ENCODE measurements at places on chromosomes 7 and 10. TPM values are rescaled to one million over a fixed set of nuclear protein-coding genes. Genes with fewer than 3 reads are reported as not detected.
A peak's percentile ranks its signal among the peaks of the same experiment; 100 is the strongest.

GRCh38 chr7:86953653-86954336 is 105.7 kb downstream of the ELAPOR2 start:
- H3K4me1 ChIP-seq, result no peaks in the 10 kb centered on the region
- no peaks in the 10 kb centered on the region for H3K36me3 ChIP-seq
- H3K27me3 ChIP-seq, result peaks cover 2% of the 10 kb centered on the region
- no peak overlapping the region for H3K27ac ChIP-seq
- no peak overlapping the region for H3K4me3 ChIP-seq

GRCh38 chr10:44316187-44316921 is 68.5 kb downstream of the CXCL12 start:
- no peak overlapping the region for H3K4me3 ChIP-seq
- no peak overlapping the region for H3K27ac ChIP-seq
- peaks cover 3% of the 10 kb centered on the region for H3K27me3 ChIP-seq
- DNase-seq, result no peak

The INSIG1 gene
- total RNA-seq, result 9.9 TPM

DNA sequence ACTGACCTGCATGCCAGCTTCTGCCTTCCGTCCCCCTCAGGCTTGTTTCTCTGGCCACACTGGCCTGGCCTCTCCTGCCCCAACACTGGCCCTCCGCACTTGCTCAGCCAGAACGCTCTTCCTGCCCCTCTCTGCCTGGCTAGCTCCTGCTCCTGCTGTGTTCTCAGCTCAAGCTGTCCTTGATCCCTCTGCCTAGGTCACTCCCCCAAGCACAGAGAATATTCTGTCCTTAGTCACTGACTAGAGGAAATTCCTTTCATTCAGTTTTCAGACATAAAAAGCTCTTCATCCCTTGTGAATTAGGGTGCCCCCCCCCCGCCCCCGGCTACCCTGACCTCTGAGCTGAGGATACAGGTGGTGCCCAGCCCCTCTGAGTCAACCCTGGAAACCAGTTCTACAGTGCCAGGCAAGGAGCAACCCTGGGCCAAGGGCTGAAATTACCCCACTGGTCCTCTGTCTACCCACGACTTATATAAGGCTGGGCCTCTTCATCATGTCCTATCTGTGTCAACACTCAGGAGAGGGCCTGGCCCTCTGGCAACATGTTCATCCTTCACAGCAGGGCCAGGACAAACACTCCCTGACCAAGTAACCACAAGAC is 6.6 kb upstream of the SGPL1 start:
- H3K4me1 ChIP-seq, result peaks cover 18% of the 10 kb centered on the region
- no peak overlapping the region for H3K4me3 ChIP-seq
- H3K27ac ChIP-seq, result no peak overlapping the region
- H3K27me3 ChIP-seq, result peaks cover 8% of the 10 kb centered on the region
- no peaks in the 10 kb centered on the region for H3K36me3 ChIP-seq

The PON1 gene
- total RNA-seq, result not detected

- H3K36me3 ChIP-seq, result no peaks in the 10 kb centered on the region
- no peak for DNase-seq
- no peak overlapping the region for H3K4me3 ChIP-seq
- H3K4me1 ChIP-seq, result no peaks in the 10 kb centered on the region
- no peaks in the 10 kb centered on the region for H3K27me3 ChIP-seq
Observed at GRCh38 chr7:114109304-114109703, 190.5 kb upstream of the PPP1R3A start.

DNA sequence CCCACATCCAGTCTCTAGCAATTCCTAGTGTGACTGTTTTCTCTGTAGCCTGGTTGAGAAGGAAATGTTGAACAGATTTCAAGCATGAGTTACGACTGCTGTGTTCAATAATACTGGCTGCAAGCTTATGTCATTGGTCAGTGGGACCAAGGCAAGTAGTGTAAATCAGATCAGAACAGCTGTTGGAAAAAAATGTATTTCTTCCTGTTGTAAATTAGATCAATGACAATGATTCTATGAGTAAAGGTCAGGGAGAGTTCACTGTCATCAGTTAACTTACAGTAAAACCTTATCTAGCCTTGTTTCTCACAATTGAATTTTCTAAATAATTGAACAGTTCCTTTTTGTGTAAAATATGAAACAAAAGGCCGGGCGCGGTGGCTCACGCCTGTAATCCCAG is 6.7 kb downstream of the OTUD1 start:
- no peak for DNase-seq
- H3K4me3 ChIP-seq, result no peak overlapping the region
- no peaks in the 10 kb centered on the region for H3K27me3 ChIP-seq
- H3K27ac ChIP-seq, result no peak overlapping the region
- no peaks in the 10 kb centered on the region for H3K36me3 ChIP-seq

DNA sequence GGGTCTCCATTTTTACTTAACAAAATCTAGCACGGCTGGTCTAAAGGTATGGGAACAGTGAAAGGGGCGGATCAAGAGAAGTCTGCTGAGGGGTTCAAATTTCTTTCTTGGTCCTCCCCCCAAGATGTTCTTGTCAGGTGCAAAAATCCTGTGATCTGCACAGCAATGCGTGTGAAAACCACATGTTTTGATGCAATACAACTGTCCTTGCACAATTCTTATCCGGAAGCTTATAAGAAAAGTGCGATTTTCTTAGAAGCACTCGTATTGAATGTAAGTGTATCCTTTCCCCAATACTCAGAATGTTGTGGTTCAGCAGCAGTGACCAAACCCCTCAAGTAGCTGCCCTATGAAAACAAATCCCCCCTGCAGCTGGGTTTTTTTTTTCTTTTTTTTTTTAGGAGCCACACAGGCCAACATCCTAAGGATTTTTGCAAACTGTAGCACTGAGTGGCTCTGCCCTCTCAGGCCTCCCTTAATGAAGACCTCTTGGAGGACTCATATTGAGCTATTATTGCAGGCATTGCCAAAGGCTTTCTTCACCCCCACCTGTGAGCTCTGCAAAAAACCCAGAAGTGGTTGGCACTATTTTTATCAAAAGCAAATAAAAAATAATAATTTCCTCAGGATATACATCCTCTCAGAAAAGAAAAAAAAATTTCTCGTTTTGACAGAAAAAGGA is 151.9 kb upstream of the ITGB1 start:
- peaks cover 29% of the 10 kb centered on the region for H3K4me1 ChIP-seq
- no peak overlapping the region for H3K4me3 ChIP-seq
- no peak overlapping the region for H3K27ac ChIP-seq
- no peak for DNase-seq

- no peaks in the 10 kb centered on the region for H3K27me3 ChIP-seq
- H3K36me3 ChIP-seq, result peaks cover 23% of the 10 kb centered on the region
- H3K4me3 ChIP-seq, result no peak overlapping the region
- DNase-seq, result peak; percentile 56
- H3K4me1 ChIP-seq, result peaks cover 14% of the 10 kb centered on the region
Observed at GRCh38 chr7:112892263-112892662, 102.1 kb upstream of the TMEM168 start.

The FZD8 gene
- total RNA-seq, result 0.45 TPM

DNA sequence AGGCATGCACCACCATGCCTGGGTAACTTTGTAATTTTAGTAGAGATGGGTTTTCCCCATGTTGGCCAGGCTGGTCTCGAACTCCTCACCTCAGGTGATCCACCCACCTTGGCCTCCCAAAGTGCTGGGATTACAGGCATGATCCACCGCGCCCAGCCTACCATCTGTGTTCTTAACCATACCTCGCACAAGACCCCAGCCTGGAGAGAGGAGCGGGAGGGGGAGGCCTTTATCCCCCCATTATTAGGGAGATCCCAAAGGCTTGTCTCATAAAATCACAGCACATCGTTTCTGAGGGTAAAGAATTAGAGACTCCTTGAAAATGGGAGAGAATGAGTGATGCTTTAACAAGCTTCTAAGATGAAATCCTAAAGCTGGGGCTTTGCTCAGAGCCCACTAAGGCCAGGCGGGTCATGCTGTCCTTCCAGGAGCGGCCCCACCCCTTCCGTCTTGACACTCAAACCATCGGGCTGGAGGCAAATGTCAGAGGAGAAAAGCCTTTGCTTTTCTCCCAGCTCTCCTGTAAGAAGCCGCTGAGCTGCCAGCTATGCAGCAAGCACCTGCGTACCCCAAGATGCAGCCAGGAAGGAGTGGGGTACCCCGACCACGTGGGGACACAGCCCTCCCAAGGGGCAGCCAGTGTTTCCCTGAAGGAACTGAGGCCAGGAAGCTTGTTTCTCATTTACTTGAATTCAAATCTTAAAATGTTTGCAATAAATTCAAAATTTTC is 339.7 kb downstream of the PTPRN2 start:
- peaks cover 8% of the 10 kb centered on the region for H3K36me3 ChIP-seq
- H3K27ac ChIP-seq, result no peak overlapping the region
- no peak overlapping the region for H3K4me3 ChIP-seq
- H3K27me3 ChIP-seq, result no peaks in the 10 kb centered on the region
- no peaks in the 10 kb centered on the region for H3K4me1 ChIP-seq

The ZNF365 gene
- total RNA-seq, result 14.7 TPM

The ATOH7 gene
- total RNA-seq, result 0.12 TPM

DNA sequence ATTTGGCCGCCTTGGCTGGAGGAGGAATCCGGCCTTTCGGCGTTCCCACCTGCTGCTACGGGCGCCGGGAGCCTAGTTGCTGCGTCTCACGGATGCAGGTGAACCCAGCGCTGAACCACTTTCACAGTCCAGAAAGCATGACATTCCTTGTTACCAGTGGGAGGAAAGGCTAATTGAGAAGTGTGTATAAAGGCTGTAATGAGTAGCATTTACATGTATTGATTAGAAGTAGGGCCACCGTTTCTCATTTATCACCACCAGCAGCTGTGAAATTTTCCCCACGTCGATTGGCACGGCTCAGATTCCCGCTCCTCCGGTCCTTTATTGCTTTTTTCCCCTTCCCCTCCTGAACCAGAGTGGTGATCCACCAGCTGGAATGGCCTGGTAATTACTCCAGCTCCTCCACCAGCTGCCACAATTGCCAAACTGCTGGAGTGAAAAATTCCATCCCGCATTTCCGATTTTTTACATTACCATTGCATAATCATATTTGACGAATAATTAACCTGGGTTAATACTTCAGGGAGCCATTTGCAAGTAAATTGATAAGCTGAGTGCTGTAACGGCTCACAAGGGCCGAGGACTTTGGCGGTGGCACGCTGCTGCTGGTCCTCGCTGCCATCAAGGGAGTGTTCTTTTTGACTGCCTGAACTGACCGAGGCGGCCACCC is 153.3 kb downstream of the POU6F2 start:
- no peaks in the 10 kb centered on the region for H3K4me1 ChIP-seq
- no peak for DNase-seq

- no peaks in the 10 kb centered on the region for H3K27me3 ChIP-seq
- DNase-seq, result no peak
- no peaks in the 10 kb centered on the region for H3K4me1 ChIP-seq
- H3K27ac ChIP-seq, result no peak overlapping the region
- H3K4me3 ChIP-seq, result no peak overlapping the region
Observed at GRCh38 chr7:3156508-3156907, 112.8 kb upstream of the CARD11 start.

GRCh38 chr10:122189185-122189584 is 81.9 kb upstream of the BTBD16 start:
- no peaks in the 10 kb centered on the region for H3K27me3 ChIP-seq
- no peaks in the 10 kb centered on the region for H3K36me3 ChIP-seq
- no peak overlapping the region for H3K27ac ChIP-seq
- peaks cover 13% of the 10 kb centered on the region for H3K4me1 ChIP-seq

GRCh38 chr7:151889406-151890354 is 12.8 kb upstream of the PRKAG2 start:
- no peak overlapping the region for H3K27ac ChIP-seq
- H3K27me3 ChIP-seq, result peaks cover 59% of the 10 kb centered on the region
- no peak overlapping the region for H3K4me3 ChIP-seq
- no peaks in the 10 kb centered on the region for H3K4me1 ChIP-seq
- no peak for DNase-seq
- H3K36me3 ChIP-seq, result no peaks in the 10 kb centered on the region

The FKBP6 gene
- total RNA-seq, result not detected

- no peak for DNase-seq
- H3K4me3 ChIP-seq, result 0 out of 2 replicates have a peak overlapping the region, but pooled peaks have one; percentile 96
- H3K27me3 ChIP-seq, result no peaks in the 10 kb centered on the region
- H3K27ac ChIP-seq, result no peak overlapping the region
Observed at GRCh38 chr7:100865938-100866728, 1.1 kb upstream of the TRIP6 start.

The LRRD1 gene
- not detected for total RNA-seq

GRCh38 chr10:67433276-67433675 is 262.7 kb downstream of the CTNNA3 start:
- H3K4me3 ChIP-seq, result no peak overlapping the region
- H3K36me3 ChIP-seq, result no peaks in the 10 kb centered on the region
- no peaks in the 10 kb centered on the region for H3K27me3 ChIP-seq

DNA sequence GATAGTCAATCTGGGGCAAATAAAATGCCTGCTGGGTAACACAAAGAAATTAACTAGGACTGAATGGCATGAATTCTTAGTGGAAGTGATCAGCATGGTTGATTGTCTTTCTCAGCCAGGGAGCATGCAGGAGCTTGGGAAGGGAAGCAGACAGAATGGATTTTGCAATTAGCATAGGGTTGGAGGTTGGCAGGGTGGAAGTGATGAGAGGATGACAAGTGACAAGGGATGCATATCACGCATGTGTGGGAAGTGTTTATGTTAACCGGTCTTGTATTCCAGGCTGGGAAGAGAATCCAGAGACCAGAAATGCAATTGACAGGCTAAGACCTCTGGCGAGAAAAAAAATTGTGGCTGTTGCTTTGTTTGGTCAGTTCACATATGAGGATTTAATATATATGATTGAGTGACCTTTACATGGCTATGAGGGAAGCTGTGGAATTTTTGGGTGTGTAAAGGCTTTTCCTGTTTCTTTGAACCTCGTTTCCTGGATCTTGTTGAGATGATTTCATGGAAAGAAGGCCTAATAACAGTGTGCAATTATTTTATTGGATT is 8.3 kb downstream of the MDFIC start:
- H3K36me3 ChIP-seq, result peaks cover 26% of the 10 kb centered on the region
- H3K4me3 ChIP-seq, result no peak overlapping the region
- DNase-seq, result no peak
- H3K4me1 ChIP-seq, result peaks cover 19% of the 10 kb centered on the region
- peaks cover 2% of the 10 kb centered on the region for H3K27me3 ChIP-seq

- no peaks in the 10 kb centered on the region for H3K27me3 ChIP-seq
- no peak overlapping the region for H3K4me3 ChIP-seq
- H3K36me3 ChIP-seq, result 0 out of 2 replicates have a peak, but pooled peaks cover 8% of the 10 kb centered on the region
Observed at GRCh38 chr10:97229322-97230015, 43.7 kb upstream of the SLIT1 start.

The RBP3 gene
- total RNA-seq, result not detected

The KAZALD1 gene
- total RNA-seq, result 14.1 TPM

DNA sequence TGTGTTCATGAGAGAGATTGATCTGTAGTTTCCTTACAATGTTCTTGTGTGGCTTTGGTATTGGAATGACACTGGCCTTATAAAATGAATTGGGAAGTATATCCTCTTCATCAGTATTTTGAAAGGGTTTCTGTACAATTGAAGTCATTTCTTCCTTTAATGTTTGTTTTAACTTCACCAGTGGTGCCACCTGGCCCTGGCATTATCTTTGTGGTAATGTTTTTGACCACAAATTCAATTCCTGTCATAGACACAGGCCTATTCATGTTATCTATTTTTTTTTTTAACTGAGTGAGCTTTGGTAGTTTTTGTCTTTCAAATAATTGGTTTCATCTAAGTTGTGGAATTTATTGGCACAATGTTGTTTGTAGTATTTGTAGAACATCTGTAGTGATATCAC is 127.7 kb downstream of the CDK14 start:
- no peak for DNase-seq
- H3K4me3 ChIP-seq, result no peak overlapping the region
- no peak overlapping the region for H3K27ac ChIP-seq
- H3K4me1 ChIP-seq, result peaks cover 75% of the 10 kb centered on the region
- H3K36me3 ChIP-seq, result peaks cover 5% of the 10 kb centered on the region

GRCh38 chr7:18530224-18531179 is 35.0 kb downstream of the HDAC9 start:
- H3K36me3 ChIP-seq, result peaks cover 34% of the 10 kb centered on the region
- no peak for DNase-seq
- peaks cover 1% of the 10 kb centered on the region for H3K27me3 ChIP-seq
- H3K4me1 ChIP-seq, result peaks cover 31% of the 10 kb centered on the region
- H3K27ac ChIP-seq, result no peak overlapping the region
- no peak overlapping the region for H3K4me3 ChIP-seq
